ENCODE measurements at places on chromosomes 12 and 14. TPM values are rescaled to one million over a fixed set of nuclear protein-coding genes. Genes with fewer than 3 reads are reported as not detected.

TGM1 gene
- total RNA-seq, result 9.3 TPM

GRCh38 chr12:22687361-22688076 lies 62.5 kb downstream of the ETNK1 start:
- no peaks in the 10 kb centered on the region for H3K27me3 ChIP-seq
- no peak for DNase-seq
- H3K27ac ChIP-seq, result peak overlapping the region; percentile 16
- peaks cover 15% of the 10 kb centered on the region for H3K4me1 ChIP-seq
- H3K36me3 ChIP-seq, result peaks cover 16% of the 10 kb centered on the region

DNA sequence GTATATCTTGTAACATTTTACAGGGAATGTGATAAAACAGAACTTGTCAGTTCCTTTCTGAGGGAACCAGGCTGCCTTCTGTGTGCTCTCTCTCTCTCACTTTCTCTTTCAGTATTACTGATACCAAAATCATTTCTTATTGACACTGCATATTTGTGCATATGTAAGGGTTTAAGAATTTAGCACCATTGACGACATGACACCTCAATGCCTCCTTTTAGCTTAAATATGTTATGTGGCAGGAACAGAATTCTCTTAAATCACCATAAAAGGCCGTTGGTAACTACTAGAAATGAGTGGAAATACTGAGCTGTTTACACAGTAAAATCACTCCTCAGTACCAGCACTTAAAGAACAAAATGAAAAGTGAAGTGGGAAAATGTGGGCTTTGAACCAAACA lies 457.7 kb upstream of the SYT1 start:
- no peaks in the 10 kb centered on the region for H3K27me3 ChIP-seq
- no peaks in the 10 kb centered on the region for H3K36me3 ChIP-seq
- no peak overlapping the region for H3K27ac ChIP-seq

- DNase-seq, result no peak
- H3K27ac ChIP-seq, result peak overlapping the region; percentile 100
- H3K4me3 ChIP-seq, result peak overlapping the region; percentile 99
- peaks cover 79% of the 10 kb centered on the region for H3K4me1 ChIP-seq
- H3K27me3 ChIP-seq, result no peaks in the 10 kb centered on the region
These were observed 662 bp upstream of the BATF start for GRCh38 chr14:75521415-75522199.

- no peaks in the 10 kb centered on the region for H3K27me3 ChIP-seq
- H3K4me3 ChIP-seq, result no peak overlapping the region
- H3K36me3 ChIP-seq, result no peaks in the 10 kb centered on the region
- no peaks in the 10 kb centered on the region for H3K4me1 ChIP-seq
- H3K27ac ChIP-seq, result no peak overlapping the region
These were observed 236.1 kb downstream of the C12orf50 start for GRCh38 chr12:87793131-87793530.

- H3K36me3 ChIP-seq, result peaks cover 7% of the 10 kb centered on the region
- H3K27ac ChIP-seq, result no peak overlapping the region
- DNase-seq, result no peak
- H3K27me3 ChIP-seq, result peaks cover 59% of the 10 kb centered on the region
These were observed 4.4 kb upstream of the NPAS3 start for GRCh38 chr14:32934073-32934880.

DNA sequence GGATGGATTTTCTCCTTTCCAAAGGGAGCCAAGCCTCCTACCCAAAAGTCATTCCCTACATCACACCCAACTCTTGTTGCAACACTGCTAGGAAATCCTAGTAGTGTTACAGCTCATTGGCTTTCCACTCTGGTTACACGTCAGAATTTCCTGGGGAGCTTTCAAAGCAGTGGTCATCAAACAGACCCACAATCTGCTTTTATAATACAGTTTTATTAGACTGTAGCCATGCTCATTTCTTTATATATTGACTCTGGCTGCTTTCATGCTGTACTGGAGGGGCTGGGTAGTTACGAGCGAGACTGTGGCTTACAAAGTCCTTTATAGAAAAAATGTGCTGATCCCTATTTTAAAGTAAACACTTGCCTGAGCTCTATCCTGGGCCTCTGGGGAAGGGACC lies 34.3 kb downstream of the ZFYVE26 start:
- no peak overlapping the region for H3K4me3 ChIP-seq
- peaks cover 6% of the 10 kb centered on the region for H3K36me3 ChIP-seq
- H3K4me1 ChIP-seq, result no peaks in the 10 kb centered on the region

GRCh38 chr12:25615119-25615518 lies 62.0 kb upstream of the LMNTD1 start:
- DNase-seq, result no peak
- H3K4me1 ChIP-seq, result peaks cover 6% of the 10 kb centered on the region
- H3K36me3 ChIP-seq, result no peaks in the 10 kb centered on the region
- H3K4me3 ChIP-seq, result no peak overlapping the region
- H3K27ac ChIP-seq, result no peak overlapping the region
- no peaks in the 10 kb centered on the region for H3K27me3 ChIP-seq

TBX5 gene
- not detected for total RNA-seq

DNA sequence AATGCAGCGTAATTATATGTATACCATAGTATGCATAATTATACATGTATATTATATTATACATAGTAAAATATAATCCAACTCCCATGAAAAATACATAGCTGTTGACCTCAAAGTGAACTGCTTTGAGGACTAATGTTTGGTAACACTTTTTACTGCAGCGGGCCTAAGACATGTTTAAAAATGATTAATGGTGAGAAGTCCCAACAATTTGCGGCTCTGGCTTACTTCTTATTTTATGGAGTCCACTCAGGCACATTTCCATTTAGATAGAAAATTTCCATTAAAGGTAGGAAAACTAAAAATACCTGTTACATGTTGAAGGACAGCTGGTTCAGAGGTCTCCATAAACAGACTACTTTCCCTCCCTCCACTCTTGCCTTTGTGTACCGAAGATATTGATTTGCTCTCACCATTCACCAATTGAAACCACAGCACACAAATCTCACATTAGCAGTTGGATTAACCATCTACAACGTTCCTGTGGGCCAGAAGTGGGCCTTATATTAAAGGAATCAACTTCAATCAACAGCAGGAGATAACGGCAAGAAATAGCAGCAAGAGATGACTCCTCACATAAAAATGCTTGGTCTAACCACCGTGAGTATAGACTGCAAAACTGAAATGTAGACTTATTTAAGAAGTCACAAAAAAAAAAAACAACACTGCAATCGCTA lies 14.1 kb upstream of the NT5DC3 start:
- H3K4me1 ChIP-seq, result peaks cover 14% of the 10 kb centered on the region
- H3K36me3 ChIP-seq, result no peaks in the 10 kb centered on the region

DNA sequence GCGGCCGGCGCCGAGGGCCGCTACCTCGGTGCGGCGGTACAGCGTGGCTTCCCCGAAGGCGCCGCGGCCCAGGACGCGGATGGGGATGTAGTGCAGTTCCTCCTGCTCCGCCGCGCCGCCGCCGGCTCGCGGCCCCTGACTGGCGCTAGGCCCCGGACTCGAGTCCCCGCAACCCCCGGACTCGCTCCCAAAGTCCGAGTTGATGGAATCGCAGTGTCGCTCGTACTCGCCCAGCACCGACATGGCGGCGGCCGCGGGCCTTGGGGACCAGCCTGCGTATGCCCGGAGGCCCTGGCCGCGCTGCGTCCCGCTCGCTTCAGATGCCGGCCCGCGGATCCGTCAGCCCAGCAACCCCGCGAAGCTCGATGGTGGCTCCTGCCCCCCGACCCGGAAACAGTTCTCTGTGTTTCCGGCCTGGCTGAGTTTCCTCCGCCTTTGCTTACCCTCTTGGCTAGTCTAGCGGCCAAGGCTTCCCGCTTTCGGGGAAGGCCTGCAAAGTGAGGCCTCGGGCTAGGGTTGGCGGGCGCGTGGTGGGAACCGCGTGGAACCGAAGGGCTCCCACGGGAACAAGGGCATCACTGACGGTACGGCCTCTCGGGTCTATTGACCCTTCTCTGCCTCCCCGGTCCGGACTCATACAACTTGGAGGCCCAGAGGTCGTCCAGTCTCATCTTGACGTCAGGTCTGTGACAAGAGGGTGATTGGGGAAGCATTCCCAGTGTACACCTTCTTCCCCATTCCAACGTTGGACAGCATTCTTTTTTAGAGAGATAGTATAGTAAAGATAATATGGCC lies at the start of gene NEK9:
TSS of gene NEK9 (minus strand) at position 370 of the 795 bp plus-strand sequence. CDS start at position 243, 127 bp downstream.
- H3K27me3 ChIP-seq, result no peaks in the 10 kb centered on the region
- peaks cover 6% of the 10 kb centered on the region for H3K36me3 ChIP-seq
- H3K4me1 ChIP-seq, result peaks cover 46% of the 10 kb centered on the region
- peak within 1 kb of the TSS; percentile 99 for H3K4me3 ChIP-seq
- H3K27ac ChIP-seq, result peak within 1 kb of the TSS; percentile 100

DNA sequence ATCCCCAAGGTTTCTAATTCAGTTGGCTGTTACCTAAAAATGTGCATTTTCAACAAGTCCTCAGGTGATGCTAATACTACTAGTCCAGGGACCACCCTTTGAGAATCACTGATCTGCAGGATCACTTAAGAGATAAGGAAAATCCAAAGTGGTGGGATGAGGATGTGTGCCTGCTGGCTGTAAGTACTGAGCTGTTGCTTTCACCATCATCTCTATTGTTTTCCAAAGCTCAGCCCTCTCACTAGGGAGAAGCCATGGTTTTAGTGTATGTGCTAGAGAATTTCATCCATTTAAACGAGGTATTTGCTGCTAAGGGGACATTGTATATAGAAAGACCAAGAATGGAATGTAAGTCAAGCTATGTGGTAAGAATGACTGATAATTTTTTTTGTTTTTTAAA lies 202.3 kb downstream of the KIF21A start:
- H3K36me3 ChIP-seq, result no peaks in the 10 kb centered on the region
- H3K4me3 ChIP-seq, result no peak overlapping the region
- no peak for DNase-seq
- H3K4me1 ChIP-seq, result no peaks in the 10 kb centered on the region

DNA sequence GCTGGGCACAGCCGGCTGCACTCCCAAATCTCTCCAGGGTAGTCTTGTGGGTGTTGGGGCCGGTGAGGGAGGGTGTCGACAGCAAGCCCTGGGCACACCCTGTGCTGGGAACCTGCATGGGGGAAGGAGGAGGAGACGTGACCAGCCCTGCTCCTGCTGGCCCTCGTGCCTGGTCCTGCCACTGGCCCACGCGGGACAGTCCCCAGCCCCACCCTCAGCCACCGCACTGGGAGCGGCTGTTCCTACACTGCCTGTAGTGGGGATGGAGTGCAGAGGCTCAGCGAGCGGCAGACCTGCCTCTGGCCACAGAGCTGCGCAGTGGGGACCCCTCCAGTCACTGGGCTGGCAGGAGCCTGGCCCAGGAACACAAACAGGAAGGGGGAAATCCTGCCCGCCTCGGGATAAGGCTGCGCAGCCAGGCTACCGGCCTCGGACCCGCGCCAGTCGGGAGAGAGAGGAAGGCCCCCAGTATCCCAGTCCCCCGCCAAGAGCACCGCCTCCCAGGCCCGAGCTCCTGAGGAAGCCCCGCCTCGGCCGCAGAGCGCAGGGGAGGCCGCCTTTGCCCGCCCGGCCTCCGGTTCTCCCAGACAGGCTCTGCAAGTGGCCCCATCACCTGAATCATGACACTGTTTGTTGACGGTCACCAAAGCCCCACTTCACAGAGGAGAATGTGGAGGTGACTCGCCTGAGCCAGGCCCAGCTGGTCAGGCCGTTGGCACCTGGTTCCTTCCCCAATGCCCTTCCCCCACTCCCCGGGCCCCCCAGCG lies 10.6 kb downstream of the AHNAK2 start:
- peak; percentile 33 for DNase-seq
- no peak overlapping the region for H3K4me3 ChIP-seq
- H3K27ac ChIP-seq, result no peak overlapping the region
- H3K27me3 ChIP-seq, result peaks cover 6% of the 10 kb centered on the region
- H3K4me1 ChIP-seq, result no peaks in the 10 kb centered on the region
- no peaks in the 10 kb centered on the region for H3K36me3 ChIP-seq

RNF212B gene
- total RNA-seq, result not detected

- DNase-seq, result no peak
- H3K27ac ChIP-seq, result no peak overlapping the region
- H3K4me1 ChIP-seq, result peaks cover 8% of the 10 kb centered on the region
- H3K36me3 ChIP-seq, result peaks cover 39% of the 10 kb centered on the region
- H3K4me3 ChIP-seq, result no peak overlapping the region
- no peaks in the 10 kb centered on the region for H3K27me3 ChIP-seq
These were observed 24.9 kb downstream of the LGALS3 start for GRCh38 chr14:55153951-55154350.

DNA sequence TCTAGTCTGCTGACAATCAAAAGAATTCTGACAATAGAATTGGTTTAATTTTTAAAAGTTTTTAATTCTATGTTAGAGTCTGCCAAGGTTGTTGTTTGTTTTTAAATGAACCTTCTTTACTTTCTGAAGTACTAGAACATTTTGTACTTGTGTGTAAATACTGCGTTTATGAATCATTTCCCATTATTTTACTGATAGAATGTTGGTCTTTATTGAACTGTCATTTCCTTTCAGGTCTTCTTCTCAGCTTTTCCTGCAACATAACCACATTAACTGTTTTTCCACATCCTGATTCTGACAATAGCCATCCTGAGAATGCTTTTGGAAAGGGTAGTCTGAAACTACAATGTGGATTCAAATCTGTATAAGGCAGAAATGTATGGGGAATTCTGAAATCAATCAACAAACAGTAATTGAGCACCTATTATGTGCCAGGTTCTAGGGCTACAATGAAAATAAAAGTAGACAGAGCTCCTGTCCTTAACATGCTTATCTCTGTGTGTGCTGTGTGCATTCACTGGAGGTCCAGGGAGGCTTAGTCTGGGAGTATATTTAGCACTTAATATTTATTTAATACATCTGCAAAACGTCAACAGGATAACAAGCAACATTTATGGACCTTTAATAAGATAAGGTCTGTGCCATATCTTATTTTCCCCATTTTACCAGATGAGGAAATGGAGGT lies 73.1 kb upstream of the SLC38A2 start:
- no peak overlapping the region for H3K4me3 ChIP-seq
- peaks cover 40% of the 10 kb centered on the region for H3K4me1 ChIP-seq
- H3K27ac ChIP-seq, result no peak overlapping the region
- no peaks in the 10 kb centered on the region for H3K36me3 ChIP-seq

GRCh38 chr12:53100466-53101151 lies 2.7 kb upstream of the SOAT2 start:
- DNase-seq, result no peak
- no peaks in the 10 kb centered on the region for H3K36me3 ChIP-seq
- peaks cover 50% of the 10 kb centered on the region for H3K4me1 ChIP-seq
- H3K27me3 ChIP-seq, result peaks cover 15% of the 10 kb centered on the region
- H3K27ac ChIP-seq, result peak overlapping the region; percentile 34
- no peak overlapping the region for H3K4me3 ChIP-seq

- no peak overlapping the region for H3K27ac ChIP-seq
- H3K27me3 ChIP-seq, result no peaks in the 10 kb centered on the region
- no peaks in the 10 kb centered on the region for H3K4me1 ChIP-seq
- DNase-seq, result no peak
These were observed 559.8 kb downstream of the RPL10L start for GRCh38 chr14:46091819-46092218.

PTHLH gene
- not detected for total RNA-seq

DNA sequence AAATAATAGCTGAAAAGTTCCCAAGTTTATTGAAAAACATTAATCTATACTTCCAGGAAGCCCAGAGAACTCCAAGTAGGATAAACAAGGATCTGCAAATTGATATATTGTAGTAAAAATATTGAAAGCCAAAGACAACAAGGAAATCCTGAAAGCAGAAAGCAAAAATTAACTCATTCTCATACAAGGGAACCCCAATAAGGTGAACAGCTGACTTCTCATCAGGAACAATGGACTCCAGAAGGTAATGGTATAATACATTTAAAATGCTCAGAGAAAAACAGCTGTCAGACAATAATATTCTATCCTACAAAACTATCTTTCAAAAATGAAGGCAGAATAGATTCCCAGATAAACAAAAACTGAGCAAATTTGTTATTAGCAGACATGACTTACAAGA lies 138.1 kb upstream of the BMP4 start:
- no peaks in the 10 kb centered on the region for H3K4me1 ChIP-seq
- H3K36me3 ChIP-seq, result peaks cover 3% of the 10 kb centered on the region
- peaks cover 6% of the 10 kb centered on the region for H3K27me3 ChIP-seq
- no peak for DNase-seq

- DNase-seq, result peak; percentile 21
- no peak overlapping the region for H3K27ac ChIP-seq
- no peaks in the 10 kb centered on the region for H3K4me1 ChIP-seq
- H3K4me3 ChIP-seq, result no peak overlapping the region
- H3K27me3 ChIP-seq, result no peaks in the 10 kb centered on the region
These were observed 8.3 kb downstream of the DIO2 start for GRCh38 chr14:80202888-80203562.

Data from activated T-cell treated with anti-CD3 and anti-CD28 coated beads, Interleukin-2, amount 50 U/mL, for 72 hours (primary cell).